ENCODE measurements at places on chromosomes 7 and 10.
A peak's percentile ranks its signal among the peaks of the same experiment; 100 is the strongest.

DNA sequence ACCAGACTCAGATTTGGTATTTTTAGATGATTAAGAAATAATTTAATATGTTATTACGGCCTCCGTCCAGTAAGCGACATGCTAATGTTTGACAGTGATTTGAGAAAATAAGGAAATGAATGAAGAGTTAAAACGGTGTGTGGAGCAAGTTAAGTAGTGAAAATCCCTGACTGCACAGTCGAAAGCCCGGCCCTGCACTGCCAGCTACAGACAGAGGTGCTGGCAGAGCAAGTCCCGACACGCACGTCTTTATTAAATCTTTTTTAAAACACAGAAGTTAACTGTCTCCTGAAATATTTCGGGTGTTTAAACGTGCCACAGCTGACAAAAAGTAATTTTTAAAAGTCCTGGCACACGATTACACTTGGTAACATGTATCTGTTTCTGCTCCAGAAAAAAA is 293.4 kb upstream of the RNF32 start:
- H3K27ac ChIP-seq: no peak overlapping the region
- H3K27me3 ChIP-seq: no peaks in the 10 kb centered on the region
- DNase-seq: no peak
- H3K36me3 ChIP-seq: no peaks in the 10 kb centered on the region
- no peaks in the 10 kb centered on the region for H3K4me1 ChIP-seq

GRCh38 chr7:147436718-147437117 is 1153.8 kb upstream of the C7orf33 start:
- H3K27ac ChIP-seq: no peak overlapping the region
- no peak for DNase-seq
- no peaks in the 10 kb centered on the region for H3K27me3 ChIP-seq
- no peaks in the 10 kb centered on the region for H3K4me1 ChIP-seq

- peaks cover 28% of the 10 kb centered on the region for H3K4me1 ChIP-seq
- no peak overlapping the region for H3K4me3 ChIP-seq
- H3K36me3 ChIP-seq: no peaks in the 10 kb centered on the region
- DNase-seq: no peak
- no peak overlapping the region for H3K27ac ChIP-seq
Measured at GRCh38 chr7:87047-87446, 105.3 kb upstream of the FAM20C start.

DNA sequence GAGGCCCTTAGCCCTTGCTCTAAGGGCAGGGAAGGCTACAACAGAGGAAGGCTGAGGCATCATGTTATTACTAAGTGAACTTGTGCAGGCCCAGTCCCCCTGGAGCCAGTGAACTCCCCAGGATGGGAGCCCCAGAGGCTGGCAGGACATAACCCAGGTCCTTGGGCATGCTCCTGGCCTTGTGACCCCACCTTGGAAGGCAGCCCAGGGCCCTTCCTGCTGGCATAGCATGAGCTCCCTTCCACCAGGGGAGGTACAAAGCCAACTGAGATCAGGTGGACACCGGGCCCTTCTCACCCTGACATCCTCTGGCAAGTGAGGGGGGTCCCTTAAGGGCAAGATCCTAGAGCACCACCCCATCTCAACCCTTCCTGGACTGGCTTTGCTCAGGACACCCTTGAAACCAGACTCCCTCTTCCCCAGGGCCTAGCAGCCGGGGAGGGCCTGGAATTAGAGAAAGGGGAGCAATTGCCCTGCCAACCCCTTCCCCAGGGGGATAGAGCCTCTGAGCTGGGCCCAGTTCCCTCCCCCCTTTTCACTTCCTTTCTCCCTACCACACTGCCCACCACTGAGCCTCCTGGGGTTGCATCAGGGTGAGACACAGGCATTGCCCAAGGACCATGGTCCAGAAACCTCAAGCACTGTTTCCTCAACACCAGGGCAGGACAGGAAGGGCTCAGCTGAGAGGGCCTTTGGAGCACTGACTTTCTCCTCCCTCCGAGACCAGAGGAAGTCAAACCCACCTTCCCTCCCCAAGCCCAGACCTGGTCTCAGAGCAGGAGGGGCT is 1.8 kb upstream of the VSIR start:
- H3K4me1 ChIP-seq: peaks cover 19% of the 10 kb centered on the region
- no peak overlapping the region for H3K4me3 ChIP-seq
- H3K36me3 ChIP-seq: no peaks in the 10 kb centered on the region
- no peak for DNase-seq
- H3K27me3 ChIP-seq: no peaks in the 10 kb centered on the region

DNA sequence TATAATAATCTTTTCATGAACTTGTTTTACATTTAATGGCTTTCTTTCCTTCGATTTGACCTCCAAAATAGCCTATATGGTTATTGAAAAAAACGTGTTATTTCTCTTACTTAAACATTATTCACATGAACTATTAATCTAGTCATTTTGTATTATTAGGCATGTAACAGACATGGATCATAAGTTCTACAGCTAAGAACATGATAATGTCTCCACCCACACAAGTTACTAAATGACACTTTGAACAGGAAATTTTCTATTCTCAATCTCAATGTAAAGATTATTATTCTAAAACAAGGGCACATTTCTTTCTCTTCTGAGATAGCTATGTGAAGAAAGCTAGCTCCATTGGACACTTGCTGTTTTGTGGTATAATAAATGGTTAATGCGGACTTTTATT is 10.0 kb downstream of the LAMB4 start:
- H3K4me3 ChIP-seq: no peak overlapping the region
- no peak for DNase-seq
- no peaks in the 10 kb centered on the region for H3K4me1 ChIP-seq

GRCh38 chr10:73251683-73252444 is 580 bp downstream of the MRPS16 start:
- peaks cover 13% of the 10 kb centered on the region for H3K4me1 ChIP-seq
- H3K36me3 ChIP-seq: peaks cover 51% of the 10 kb centered on the region
- no peak for DNase-seq
- no peaks in the 10 kb centered on the region for H3K27me3 ChIP-seq

GRCh38 chr10:16720812-16721211 is 96.4 kb downstream of the RSU1 start:
- no peaks in the 10 kb centered on the region for H3K36me3 ChIP-seq
- no peak overlapping the region for H3K27ac ChIP-seq
- no peak overlapping the region for H3K4me3 ChIP-seq
- no peaks in the 10 kb centered on the region for H3K27me3 ChIP-seq

DNA sequence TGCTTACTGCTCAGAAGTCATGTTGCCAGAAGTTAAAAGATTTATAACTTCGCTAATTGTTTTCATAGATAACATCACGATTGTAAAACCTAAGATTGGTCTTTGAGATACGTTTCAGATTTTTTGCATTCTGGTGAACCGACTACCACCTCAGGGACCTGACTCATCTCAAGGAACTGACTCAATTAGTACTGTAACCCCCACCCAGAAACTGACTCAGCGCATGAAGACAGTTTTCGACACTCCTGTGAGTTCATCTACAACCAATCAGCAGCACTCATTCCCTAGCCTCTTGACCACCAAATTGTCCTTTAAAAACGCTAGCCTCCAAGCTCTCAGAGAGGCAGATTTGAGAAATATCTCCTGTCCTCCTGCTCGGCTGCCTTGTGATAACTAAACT is 72.3 kb downstream of the ELMO1 start:
- DNase-seq: no peak
- H3K27ac ChIP-seq: peak overlapping the region; percentile 48
- H3K36me3 ChIP-seq: no peaks in the 10 kb centered on the region
- H3K27me3 ChIP-seq: no peaks in the 10 kb centered on the region
- H3K4me1 ChIP-seq: peaks cover 3% of the 10 kb centered on the region
- H3K4me3 ChIP-seq: no peak overlapping the region

GRCh38 chr10:95920798-95921426 is 13.1 kb downstream of the CC2D2B start:
- DNase-seq: no peak
- H3K27me3 ChIP-seq: no peaks in the 10 kb centered on the region
- no peak overlapping the region for H3K27ac ChIP-seq
- H3K4me1 ChIP-seq: no peaks in the 10 kb centered on the region

- DNase-seq: no peak
- H3K27ac ChIP-seq: no peak overlapping the region
- peaks cover 2% of the 10 kb centered on the region for H3K27me3 ChIP-seq
Measured at GRCh38 chr10:65846541-65846940, 1079.3 kb upstream of the LRRTM3 start.

GRCh38 chr7:86923527-86923926 is 135.9 kb downstream of the ELAPOR2 start:
- H3K4me1 ChIP-seq: peaks cover 9% of the 10 kb centered on the region
- no peak for DNase-seq
- H3K27me3 ChIP-seq: no peaks in the 10 kb centered on the region
- no peak overlapping the region for H3K4me3 ChIP-seq
- H3K27ac ChIP-seq: no peak overlapping the region

DNA sequence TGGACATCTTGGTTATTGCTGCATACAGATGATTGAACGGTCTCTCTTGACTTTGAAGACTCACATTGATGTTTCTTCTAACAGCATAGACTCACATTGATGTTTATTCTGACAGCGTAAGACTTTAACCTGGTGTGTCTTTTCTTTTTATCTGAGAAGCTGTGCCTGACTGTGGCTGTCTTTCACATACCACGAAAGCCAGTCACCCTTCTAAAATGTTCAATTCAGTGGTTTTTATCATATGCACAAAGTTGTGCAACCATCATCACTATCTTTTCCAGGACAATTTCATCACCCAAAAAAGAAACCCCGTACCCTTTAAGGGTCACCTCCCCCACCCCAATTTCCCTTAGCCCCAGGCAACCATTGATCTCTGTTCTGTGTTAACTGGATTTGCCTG is 24.7 kb downstream of the CELF2 start:
- H3K27me3 ChIP-seq: no peaks in the 10 kb centered on the region
- H3K4me1 ChIP-seq: no peaks in the 10 kb centered on the region
- DNase-seq: no peak
- H3K27ac ChIP-seq: no peak overlapping the region
- H3K4me3 ChIP-seq: no peak overlapping the region

DNA sequence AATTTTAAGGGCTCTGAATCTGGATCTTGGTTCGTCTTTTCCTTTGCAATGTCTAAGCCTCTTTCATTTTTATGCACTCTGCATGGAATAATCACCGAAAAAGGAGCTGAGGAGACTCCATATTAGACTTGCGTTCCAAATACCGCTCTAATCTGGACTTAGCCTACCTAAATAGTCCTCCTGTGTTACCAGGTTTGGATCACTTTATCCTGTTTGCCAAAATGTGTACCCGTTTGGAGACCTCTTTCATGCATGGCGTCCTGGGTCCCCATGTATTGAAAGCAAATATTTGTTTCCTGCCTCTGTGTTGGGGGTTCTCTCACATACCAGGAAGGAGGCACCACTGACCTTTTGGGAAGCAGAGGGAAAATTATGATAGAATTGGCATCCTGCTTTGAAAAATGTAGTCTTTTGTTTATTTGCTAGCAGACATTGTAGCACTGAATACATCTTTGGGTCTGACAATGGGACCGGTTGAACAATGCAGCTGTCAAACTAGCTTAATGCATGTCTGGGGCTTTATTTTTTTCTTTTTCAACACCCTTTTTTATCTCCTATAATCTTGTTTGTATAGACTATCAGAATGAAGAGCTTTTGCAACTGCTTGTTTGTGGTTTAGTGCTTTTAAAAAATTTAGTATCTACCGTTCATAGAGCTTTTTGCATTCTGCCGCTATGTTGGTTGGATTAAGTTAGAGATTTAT is 11.8 kb upstream of the CELF2 start:
- no peak overlapping the region for H3K27ac ChIP-seq
- H3K4me1 ChIP-seq: no peaks in the 10 kb centered on the region
- DNase-seq: no peak

- peaks cover 26% of the 10 kb centered on the region for H3K4me1 ChIP-seq
- H3K4me3 ChIP-seq: no peak overlapping the region
- no peak overlapping the region for H3K27ac ChIP-seq
- H3K27me3 ChIP-seq: no peaks in the 10 kb centered on the region
- no peaks in the 10 kb centered on the region for H3K36me3 ChIP-seq
- no peak for DNase-seq
Measured at GRCh38 chr10:60138842-60139241, 232.5 kb upstream of the CCDC6 start.

- no peak for DNase-seq
- H3K4me1 ChIP-seq: no peaks in the 10 kb centered on the region
- no peaks in the 10 kb centered on the region for H3K27me3 ChIP-seq
- H3K27ac ChIP-seq: no peak overlapping the region
- no peak overlapping the region for H3K4me3 ChIP-seq
- H3K36me3 ChIP-seq: no peaks in the 10 kb centered on the region
Measured at GRCh38 chr7:117085769-117086463, 132.6 kb downstream of the ST7 start.

DNA sequence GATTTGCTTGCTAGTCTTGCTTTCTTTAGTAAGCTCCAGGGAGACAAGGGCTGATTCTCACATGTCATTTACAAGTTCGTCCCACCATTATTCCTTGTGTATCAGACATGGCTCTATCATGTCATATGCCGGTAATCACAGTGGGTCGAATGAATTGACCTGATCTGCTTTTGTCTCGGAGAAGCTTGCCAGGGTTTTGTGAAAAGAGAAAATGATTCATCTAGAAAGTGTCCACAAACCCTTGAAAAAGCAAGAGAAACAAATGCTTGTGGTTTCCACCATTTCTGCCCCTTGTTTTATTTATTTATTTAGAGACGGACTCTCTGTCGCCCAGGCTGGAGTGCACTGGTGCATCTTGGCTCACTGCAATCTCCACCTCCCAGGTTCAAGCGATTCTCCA is 278.5 kb downstream of the TCF7L2 start:
- H3K27me3 ChIP-seq: no peaks in the 10 kb centered on the region
- no peak overlapping the region for H3K27ac ChIP-seq
- no peak for DNase-seq
- no peaks in the 10 kb centered on the region for H3K4me1 ChIP-seq
- H3K36me3 ChIP-seq: no peaks in the 10 kb centered on the region
- no peak overlapping the region for H3K4me3 ChIP-seq

DNA sequence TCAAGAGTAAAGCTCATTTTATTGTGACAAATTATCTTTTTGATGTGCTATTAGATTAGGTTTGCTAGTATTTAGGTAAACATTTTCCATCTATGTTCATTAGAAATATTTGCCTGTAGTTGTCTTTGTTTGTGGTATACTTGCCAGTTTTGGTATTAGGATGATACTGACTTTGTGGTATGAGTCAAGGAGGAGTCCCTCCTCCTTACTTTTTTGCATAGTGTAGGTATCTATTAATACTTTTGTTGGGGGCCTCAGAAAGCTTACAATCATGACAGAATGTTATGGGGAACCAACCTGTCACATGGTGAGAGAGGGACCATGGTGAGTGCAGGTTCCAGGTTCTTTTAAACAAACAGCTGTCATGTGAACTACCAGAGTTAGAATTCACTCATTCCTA is 102.1 kb downstream of the ZWINT start:
- H3K27ac ChIP-seq: no peak overlapping the region
- no peaks in the 10 kb centered on the region for H3K36me3 ChIP-seq
- no peak for DNase-seq
- no peaks in the 10 kb centered on the region for H3K27me3 ChIP-seq
- H3K4me1 ChIP-seq: no peaks in the 10 kb centered on the region

GRCh38 chr10:125797994-125798662 is 22.5 kb upstream of the MMP21 start:
- H3K36me3 ChIP-seq: peaks cover 10% of the 10 kb centered on the region
- H3K4me3 ChIP-seq: no peak overlapping the region
- H3K27ac ChIP-seq: no peak overlapping the region
- no peaks in the 10 kb centered on the region for H3K4me1 ChIP-seq
- DNase-seq: no peak

GRCh38 chr10:73478636-73479035 is 17.2 kb downstream of the PPP3CB start:
- no peak overlapping the region for H3K27ac ChIP-seq
- peaks cover 70% of the 10 kb centered on the region for H3K36me3 ChIP-seq
- H3K4me3 ChIP-seq: no peak overlapping the region
- peaks cover 9% of the 10 kb centered on the region for H3K4me1 ChIP-seq
- DNase-seq: no peak

All from RWPE2 (cell line).